RPMI8226 (cell line): ENCODE measurements at places on chromosomes 2 and 18.

DNA sequence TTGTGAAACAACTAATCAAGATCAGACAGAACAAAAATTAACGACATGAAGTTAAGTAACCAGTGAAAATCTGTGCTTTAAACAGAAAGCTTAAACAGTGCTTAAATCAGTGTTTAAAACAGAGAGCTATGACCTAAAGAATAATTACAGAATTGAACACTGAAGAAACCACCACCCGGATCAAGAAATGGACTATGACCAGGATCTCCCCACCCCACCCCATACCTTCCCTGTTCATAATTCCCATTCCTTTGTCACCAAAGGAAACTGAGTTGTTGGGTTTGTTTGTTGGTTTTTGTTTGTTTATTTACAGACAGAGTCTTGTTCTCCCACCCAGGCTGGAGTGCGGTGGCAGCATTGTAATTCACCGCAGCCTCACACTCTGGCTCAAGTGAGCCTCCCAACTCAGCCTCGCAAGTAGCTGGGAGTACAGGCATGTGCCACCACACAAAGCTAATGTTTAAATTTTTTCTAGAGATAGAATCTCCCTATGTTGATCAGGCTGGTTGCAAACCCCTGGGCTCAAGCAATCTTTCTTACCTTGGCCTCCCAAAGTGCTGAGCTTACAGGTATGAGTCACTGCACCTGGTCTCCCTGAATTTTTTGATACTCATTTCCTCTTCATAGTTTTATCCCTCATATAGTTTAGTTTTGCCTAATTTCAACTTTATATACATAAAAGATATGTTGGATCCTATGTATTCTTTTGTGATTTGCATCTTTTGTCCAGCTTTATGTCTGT lies 8.2 kb upstream of the ALPG start:
- peak; percentile 29 for DNase-seq

GRCh38 chr18:13437034-13437433 lies 218.5 kb downstream of the LDLRAD4 start:
- no peak for DNase-seq

GRCh38 chr2:182191061-182191460 lies 205.4 kb downstream of the PPP1R1C start:
- no peak for DNase-seq

DNA sequence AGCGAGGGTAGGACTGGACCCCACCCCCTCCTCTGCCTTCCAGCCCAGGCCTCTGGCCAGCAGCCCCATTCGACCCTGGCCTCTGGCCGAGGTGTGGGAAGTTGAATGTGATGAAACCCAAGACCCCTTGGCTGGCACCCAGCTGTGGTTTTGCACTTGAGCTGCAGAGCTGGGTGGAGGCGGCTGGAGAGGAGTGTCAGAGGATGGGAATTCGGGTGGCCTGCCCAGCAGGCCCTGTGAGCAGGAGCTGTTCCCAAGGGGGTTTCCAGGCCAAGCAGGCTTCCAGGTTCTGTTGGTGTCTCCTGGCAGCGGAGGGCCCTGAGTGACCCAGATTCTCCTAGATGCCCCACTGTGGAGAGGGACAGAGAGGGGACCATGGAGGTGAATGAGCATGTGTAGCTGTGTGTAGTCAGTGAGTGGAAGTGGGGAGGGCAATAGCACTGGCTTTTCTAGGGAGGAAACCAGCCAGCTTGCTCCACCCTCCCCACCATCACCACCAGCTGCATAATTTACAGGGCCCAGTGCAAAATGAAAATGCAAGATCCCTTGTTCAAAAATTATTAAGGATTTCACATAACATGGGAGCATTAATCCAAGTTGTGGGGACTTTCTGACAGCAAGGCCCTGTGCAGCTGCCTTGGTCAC lies 172.2 kb upstream of the HAAO start:
- no peak for DNase-seq

GRCh38 chr2:109397893-109398292 lies 215.9 kb downstream of the SEPTIN10 start:
- DNase-seq, result no peak
